ENCODE measurements at places on chromosomes 1 and 21. TPM values are rescaled to one million over a fixed set of nuclear protein-coding genes. Genes with fewer than 3 reads are reported as not detected.

MAN1C1 gene
- 15.8 TPM for total RNA-seq

SHISAL2A gene
- 0.16 TPM for total RNA-seq

CAPN8 gene
- total RNA-seq, result not detected

VCAM1 gene
- total RNA-seq, result 32.8 TPM

SYCP1 gene
- total RNA-seq, result not detected

FMO4 gene
- total RNA-seq, result 40.0 TPM

GAS5 gene
- 194 TPM for total RNA-seq

ABCG1 gene
- total RNA-seq, result under 0.01 TPM

NUP210L gene
- 0.16 TPM for total RNA-seq

ANKRD65 gene
- 0.81 TPM for total RNA-seq

C1orf141 gene
- total RNA-seq, result not detected

DHCR24 gene
- total RNA-seq, result 499 TPM

ERICH3 gene
- not detected for total RNA-seq

TNFSF4 gene
- 0.85 TPM for total RNA-seq

CD1D gene
- not detected for total RNA-seq

SLC25A34 gene
- 0.65 TPM for total RNA-seq

AMY1B gene
- not detected for total RNA-seq

INPP5B gene
- total RNA-seq, result 41.0 TPM

C1QB gene
- total RNA-seq, result not detected

DTL gene
- total RNA-seq, result 2.9 TPM

TNNI3K gene
- not detected for total RNA-seq

ADAM15 gene
- total RNA-seq, result 63.0 TPM

Measured in hair follicle dermal papilla cell (primary cell).